ENCODE measurements at places on chromosomes 13 and 19. TPM values are rescaled to one million over a fixed set of nuclear protein-coding genes. Genes with fewer than 3 reads are reported as not detected.

GRCh38 chr13:42228527-42228926 is 43.4 kb upstream of the AKAP11 start:
- no peak overlapping the region for H3K27ac ChIP-seq
- H3K4me1 ChIP-seq = no peaks in the 10 kb centered on the region
- no peak for DNase-seq
- no peaks in the 10 kb centered on the region for H3K36me3 ChIP-seq
- H3K4me3 ChIP-seq = no peak overlapping the region

DNA sequence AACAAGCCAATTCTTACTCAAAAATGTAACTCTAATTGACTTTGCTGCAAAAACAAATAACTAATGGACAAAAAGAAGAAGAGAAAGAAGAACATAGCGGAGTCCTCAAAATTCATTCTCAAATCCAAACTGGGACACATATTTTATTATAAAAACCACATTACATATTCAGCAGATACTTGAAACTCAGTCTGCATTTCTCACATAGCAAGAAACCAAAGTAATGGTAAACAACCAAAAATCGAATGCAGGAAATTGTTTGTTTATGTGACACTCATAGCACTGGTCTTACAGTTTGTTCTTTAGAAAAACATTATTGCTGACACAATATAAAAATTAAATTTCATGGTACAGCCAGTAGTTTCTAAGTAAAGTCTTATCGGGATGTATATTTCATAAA is 789.8 kb downstream of the SLITRK6 start:
- DNase-seq = no peak
- no peaks in the 10 kb centered on the region for H3K36me3 ChIP-seq
- no peak overlapping the region for H3K27ac ChIP-seq

DNA sequence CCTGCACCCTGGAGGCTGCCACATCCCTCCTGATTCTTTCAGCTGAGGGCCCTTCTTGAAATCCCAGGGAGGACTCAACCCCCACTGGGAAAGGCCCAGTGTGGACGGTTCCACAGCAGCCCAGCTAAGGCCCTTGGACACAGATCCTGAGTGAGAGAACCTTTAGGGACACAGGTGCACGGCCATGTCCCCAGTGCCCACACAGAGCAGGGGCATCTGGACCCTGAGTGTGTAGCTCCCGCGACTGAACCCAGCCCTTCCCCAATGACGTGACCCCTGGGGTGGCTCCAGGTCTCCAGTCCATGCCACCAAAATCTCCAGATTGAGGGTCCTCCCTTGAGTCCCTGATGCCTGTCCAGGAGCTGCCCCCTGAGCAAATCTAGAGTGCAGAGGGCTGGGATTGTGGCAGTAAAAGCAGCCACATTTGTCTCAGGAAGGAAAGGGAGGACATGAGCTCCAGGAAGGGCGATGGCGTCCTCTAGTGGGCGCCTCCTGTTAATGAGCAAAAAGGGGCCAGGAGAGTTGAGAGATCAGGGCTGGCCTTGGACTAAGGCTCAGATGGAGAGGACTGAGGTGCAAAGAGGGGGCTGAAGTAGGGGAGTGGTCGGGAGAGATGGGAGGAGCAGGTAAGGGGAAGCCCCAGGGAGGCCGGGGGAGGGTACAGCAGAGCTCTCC is 6.9 kb upstream of the CEACAM5 start:
- no peaks in the 10 kb centered on the region for H3K27me3 ChIP-seq
- no peak overlapping the region for H3K27ac ChIP-seq
- no peaks in the 10 kb centered on the region for H3K4me1 ChIP-seq
- no peaks in the 10 kb centered on the region for H3K36me3 ChIP-seq
- H3K4me3 ChIP-seq = no peak overlapping the region

- H3K36me3 ChIP-seq = no peaks in the 10 kb centered on the region
- DNase-seq = no peak
- H3K4me3 ChIP-seq = peak overlapping the region; percentile 77
- H3K4me1 ChIP-seq = peaks cover 4% of the 10 kb centered on the region
- H3K27me3 ChIP-seq = no peaks in the 10 kb centered on the region
Measured at GRCh38 chr19:52963247-52963618, 552 bp upstream of the ZNF816 start.

RAB3A gene
- 0.88 TPM for total RNA-seq

CEACAM7 gene
- total RNA-seq = not detected

DNA sequence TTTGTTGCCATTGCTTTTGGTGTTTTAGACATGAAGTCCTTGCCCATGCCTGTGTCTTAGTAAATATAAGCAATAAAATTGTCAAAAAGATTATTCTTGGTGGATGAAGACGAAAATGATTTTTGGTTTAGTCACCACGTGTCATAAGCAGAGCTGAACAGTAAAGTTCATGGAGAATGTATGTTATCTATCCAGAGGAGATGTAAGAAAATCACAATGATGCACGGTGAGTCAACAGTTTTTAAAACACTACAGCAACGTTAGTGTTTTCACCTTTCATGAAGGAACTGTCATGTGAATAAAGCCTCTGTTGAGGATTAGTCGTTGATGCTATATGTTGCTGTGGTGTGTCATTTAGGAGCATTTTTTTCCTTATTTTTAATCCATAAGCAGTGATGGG is 137.6 kb downstream of the GPC6 start:
- H3K36me3 ChIP-seq = no peaks in the 10 kb centered on the region
- H3K4me1 ChIP-seq = no peaks in the 10 kb centered on the region
- no peak overlapping the region for H3K4me3 ChIP-seq
- no peak for DNase-seq
- H3K27me3 ChIP-seq = no peaks in the 10 kb centered on the region
- no peak overlapping the region for H3K27ac ChIP-seq

CACNG8 gene
- total RNA-seq = 3.0 TPM

DNA sequence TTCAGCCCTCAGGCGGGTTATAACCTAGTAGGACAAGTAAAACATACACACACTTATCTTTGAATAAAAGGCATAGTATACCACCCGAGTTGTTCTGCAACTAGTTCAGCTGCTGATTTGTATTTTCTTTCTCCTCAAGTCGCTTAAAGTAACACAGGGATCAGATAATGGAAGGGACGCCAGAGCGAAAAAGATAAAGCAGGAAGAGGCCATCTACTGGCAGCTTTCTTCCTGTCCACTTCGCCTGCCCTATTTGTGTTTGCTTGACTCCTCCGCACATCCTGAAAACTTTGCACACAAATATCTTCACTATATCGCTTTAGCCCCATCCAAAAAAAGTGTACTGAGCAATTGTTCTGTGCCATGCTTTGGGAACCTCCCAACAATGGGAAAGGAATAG is 238.0 kb upstream of the SOX21 start:
- no peak overlapping the region for H3K4me3 ChIP-seq
- no peak overlapping the region for H3K27ac ChIP-seq
- no peaks in the 10 kb centered on the region for H3K36me3 ChIP-seq
- DNase-seq = no peak
- peaks cover 5% of the 10 kb centered on the region for H3K27me3 ChIP-seq

C13orf42 gene
- total RNA-seq = not detected

GRCh38 chr19:41626877-41627276 is at the start of gene CEACAM4:
CEACAM4 (minus strand) TSS chr19:41627074; CDS start chr19:41626963, 111 bp downstream.
- no peak within 1 kb of the TSS for H3K4me3 ChIP-seq
- no peaks in the 10 kb centered on the region for H3K36me3 ChIP-seq
- no peak within 1 kb of the TSS for H3K27ac ChIP-seq
- DNase-seq = no peak
- H3K27me3 ChIP-seq = no peaks in the 10 kb centered on the region

KLK14 gene
- not detected for total RNA-seq

KLK15 gene
- total RNA-seq = not detected

- peaks cover 2% of the 10 kb centered on the region for H3K4me1 ChIP-seq
- H3K27me3 ChIP-seq = peaks cover 82% of the 10 kb centered on the region
- H3K36me3 ChIP-seq = no peaks in the 10 kb centered on the region
- DNase-seq = no peak
- no peak overlapping the region for H3K4me3 ChIP-seq
Measured at GRCh38 chr13:27921421-27921960, 1.7 kb downstream of the PDX1 start.

DNA sequence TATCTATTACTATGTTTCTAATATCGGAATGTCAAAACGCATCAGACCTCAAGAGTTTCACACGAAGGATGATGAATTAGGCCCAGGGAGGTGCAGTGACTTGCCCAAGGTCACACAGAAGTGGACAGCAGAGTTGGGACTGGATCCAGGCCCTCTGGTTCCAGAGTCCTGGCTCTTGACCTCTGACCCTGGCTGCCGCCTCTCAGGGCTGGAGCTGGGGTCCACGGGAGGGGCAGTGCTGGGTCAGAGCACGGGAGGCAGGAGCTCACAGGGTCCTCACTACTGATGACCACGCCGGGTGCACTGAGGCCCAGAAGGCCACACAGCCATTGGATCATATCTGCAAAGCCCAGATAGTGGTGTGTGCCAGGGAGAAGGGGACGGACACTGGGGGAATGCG is 9.2 kb upstream of the ASPDH start:
- H3K27me3 ChIP-seq = no peaks in the 10 kb centered on the region
- no peak overlapping the region for H3K4me3 ChIP-seq
- no peak for DNase-seq
- no peaks in the 10 kb centered on the region for H3K4me1 ChIP-seq

DNA sequence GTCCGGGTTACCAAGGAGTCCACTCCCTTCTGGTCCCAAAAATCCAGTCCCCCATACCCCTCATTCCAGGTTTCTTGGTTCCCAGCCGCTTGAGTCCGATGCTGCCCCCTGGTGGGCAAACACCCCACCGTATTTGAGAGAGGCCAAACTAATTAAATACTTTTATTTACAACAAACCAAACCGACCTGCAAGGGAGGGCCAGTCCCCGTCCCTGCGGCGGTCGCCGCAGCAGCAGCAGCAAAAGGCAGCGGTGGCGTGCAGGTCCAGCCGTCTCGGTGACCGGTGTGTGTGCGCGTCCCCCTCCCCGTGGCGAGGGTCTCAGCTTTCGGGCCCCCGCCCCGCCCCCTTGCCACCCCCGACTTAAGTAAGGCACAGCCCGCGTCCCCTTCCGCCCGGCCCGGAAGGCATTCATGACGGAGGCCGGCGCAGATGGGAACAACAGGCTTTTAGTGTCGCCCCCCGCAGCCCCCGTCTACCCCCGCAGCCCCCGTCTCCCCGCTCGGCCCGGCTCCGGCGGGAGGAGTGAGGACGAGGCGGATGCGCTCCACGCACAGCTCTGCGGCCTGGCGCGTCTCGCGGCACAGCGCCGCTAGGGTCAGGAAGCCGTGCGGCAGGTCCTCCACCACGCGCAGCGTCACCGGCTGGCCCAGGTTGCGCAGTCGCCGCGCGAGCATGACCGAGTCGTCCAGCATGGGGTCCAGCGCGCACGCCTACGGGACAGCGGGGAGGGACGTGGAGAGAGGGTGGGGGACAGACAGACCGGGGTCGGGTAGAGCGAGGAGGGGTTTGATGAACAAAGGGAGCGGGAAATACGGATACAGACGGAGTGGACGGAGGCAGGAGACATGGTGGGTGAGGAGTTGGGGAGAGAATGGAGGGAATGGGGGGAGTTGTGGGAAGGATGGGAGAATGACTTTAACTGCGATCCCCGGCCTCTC is 11.5 kb upstream of the CNFN start:
- no peaks in the 10 kb centered on the region for H3K36me3 ChIP-seq
- DNase-seq = peak; percentile 85
- H3K27ac ChIP-seq = no peak overlapping the region
- H3K27me3 ChIP-seq = no peaks in the 10 kb centered on the region

IRGC gene
- not detected for total RNA-seq

ZNF541 gene
- total RNA-seq = not detected

DNA sequence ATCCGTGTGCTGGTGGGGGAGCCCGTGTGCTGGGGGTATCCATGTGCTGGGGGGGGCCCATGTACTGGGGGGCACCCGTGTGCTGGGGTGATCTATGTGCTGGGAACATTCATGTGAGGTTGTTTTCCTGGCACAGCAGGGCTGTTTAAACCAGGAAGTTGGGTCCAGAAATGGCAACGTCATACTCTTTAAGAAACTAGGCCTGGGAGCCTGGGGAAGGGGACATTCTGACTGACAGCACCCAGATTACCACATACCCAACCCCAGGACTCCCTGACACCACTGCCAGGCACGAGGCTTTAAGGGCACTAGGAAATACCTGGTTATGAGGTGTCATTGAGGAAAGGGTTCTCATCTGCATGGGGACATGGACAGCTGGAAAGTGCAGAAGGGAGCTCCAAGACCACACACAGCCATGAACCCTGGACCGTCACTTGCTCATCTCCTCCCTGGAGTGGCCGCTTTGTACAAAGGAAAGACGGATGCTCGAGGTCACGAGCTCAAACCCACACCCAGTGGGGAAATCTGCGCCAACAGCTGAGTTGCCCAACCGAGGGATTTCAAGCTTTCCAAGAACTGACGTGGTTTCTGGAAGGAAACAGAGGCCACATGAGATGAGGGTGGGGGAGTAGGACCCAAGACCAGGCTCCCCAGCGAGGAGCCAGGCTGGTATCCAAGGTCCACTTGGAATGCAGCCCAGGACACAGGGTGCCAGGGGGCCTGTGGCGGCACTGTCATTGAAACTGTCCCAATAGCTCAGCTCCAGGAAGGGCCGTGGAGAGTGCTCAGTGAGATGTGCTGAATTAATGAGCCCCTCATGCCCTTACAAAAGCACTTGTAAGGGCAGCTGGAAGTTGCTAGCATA is 40.9 kb downstream of the RAB20 start:
- H3K4me1 ChIP-seq = no peaks in the 10 kb centered on the region
- no peaks in the 10 kb centered on the region for H3K27me3 ChIP-seq
- no peaks in the 10 kb centered on the region for H3K36me3 ChIP-seq
- no peak overlapping the region for H3K27ac ChIP-seq
- no peak for DNase-seq
- no peak overlapping the region for H3K4me3 ChIP-seq

GRCh38 chr19:2771786-2772674 is 11.0 kb downstream of the SGTA start:
- no peak overlapping the region for H3K27ac ChIP-seq
- H3K27me3 ChIP-seq = no peaks in the 10 kb centered on the region
- peaks cover 14% of the 10 kb centered on the region for H3K36me3 ChIP-seq
- no peak for DNase-seq

- peaks cover 18% of the 10 kb centered on the region for H3K36me3 ChIP-seq
- H3K4me1 ChIP-seq = no peaks in the 10 kb centered on the region
- no peak overlapping the region for H3K27ac ChIP-seq
- H3K4me3 ChIP-seq = no peak overlapping the region
Measured at GRCh38 chr19:10258080-10258710, 6.2 kb downstream of the MRPL4 start.

CD177 gene
- 0.18 TPM for total RNA-seq

GRCh38 chr13:93262729-93263345 is 36.2 kb downstream of the GPC6 start:
- no peak overlapping the region for H3K27ac ChIP-seq
- no peaks in the 10 kb centered on the region for H3K36me3 ChIP-seq
- DNase-seq = no peak
- H3K27me3 ChIP-seq = no peaks in the 10 kb centered on the region
- H3K4me3 ChIP-seq = no peak overlapping the region

- H3K27me3 ChIP-seq = no peaks in the 10 kb centered on the region
- H3K36me3 ChIP-seq = no peaks in the 10 kb centered on the region
- DNase-seq = no peak
- no peak overlapping the region for H3K27ac ChIP-seq
Measured at GRCh38 chr19:56930647-56931535, 90.4 kb upstream of the PEG3 start.

SIX5 gene
- total RNA-seq = 15.2 TPM

GRCh38 chr13:24006520-24007248 is 109.4 kb upstream of the C1QTNF9B start:
- no peaks in the 10 kb centered on the region for H3K36me3 ChIP-seq
- no peak for DNase-seq
- no peaks in the 10 kb centered on the region for H3K4me1 ChIP-seq
- H3K27me3 ChIP-seq = peaks cover 12% of the 10 kb centered on the region
- H3K4me3 ChIP-seq = no peak overlapping the region

Data from endothelial cell of umbilical vein (primary cell).